ENCODE measurements at places on chromosomes 5 and 9.

- DNase-seq: peak; percentile 74
Observed at GRCh38 chr9:4225291-4226028, 74.4 kb downstream of the GLIS3 start.

DNA sequence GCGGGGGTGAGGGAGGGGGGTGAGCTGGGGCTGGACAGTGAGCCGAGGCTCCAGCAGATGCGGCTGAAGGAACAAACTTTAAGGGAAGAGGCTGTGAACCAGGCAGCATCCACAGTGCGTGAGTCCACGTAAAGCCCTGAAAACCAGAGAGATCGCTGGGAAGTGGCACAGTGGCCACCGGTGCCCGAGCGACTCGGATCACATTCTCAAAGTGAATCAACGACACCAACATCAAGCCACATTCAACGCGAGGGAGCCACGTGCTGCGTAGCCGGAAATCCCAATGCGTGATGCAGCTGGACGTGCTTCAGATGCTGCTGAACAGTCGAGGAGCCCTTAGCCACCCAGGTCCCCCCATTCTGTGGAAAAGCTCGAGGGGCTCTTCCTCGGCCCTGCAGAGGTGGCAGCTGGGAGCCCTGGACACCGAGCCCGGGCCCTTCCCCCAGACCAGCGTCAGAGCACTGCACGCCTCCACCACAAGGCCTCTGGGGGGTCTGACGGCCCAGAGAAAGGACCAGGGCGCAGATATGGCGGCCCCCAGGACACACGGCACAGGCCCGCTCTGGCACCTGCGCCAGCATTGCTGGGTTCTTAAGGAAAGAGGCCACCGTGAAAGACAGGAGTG is 53.7 kb upstream of the EXOC3 start:
- DNase-seq: no peak

GRCh38 chr9:95649801-95650213 is 133.0 kb upstream of the PTCH1 start:
- DNase-seq: peak; percentile 12

GRCh38 chr9:74570879-74571512 is 73.9 kb downstream of the RORB start:
- DNase-seq: no peak

DNA sequence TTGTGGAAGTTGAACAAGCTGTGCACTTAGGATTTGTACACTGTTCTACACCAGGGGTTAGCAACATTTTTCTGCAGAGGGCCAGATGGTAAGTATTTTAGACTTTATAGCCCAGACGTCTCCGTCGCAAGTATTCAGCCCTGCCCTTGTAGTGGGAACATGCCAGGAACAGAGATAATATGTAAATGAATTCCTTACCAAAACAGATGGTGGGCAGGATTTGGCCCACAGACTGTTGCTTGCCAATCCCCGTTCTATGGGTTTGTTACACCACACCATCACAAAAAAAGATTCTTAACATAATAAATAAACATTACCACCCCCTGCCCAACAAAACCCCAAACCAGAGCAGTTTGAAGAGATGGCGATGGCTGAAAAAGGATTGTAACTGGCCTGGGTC is 74.3 kb downstream of the AMBP start:
- no peak for DNase-seq

GRCh38 chr5:177325868-177326381 is 14.2 kb upstream of the MXD3 start:
- no peak for DNase-seq
